ENCODE measurements at places on chromosomes 3 and 15.

DNA sequence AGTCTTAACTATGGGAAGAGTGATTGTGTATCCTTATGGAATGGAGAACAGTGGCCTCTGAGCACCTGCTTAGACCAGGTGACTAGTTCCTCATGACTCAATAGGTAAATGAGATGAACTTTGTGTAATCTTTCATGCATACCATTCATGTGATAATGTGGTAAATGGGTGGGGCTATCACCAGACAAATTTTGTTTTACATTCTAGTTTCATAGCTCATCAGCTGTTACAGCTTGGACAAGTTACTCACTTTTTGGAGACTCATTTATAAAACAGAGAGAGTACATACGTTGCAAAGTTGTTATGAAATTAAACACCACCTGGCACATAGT, 103.7 kb upstream of the TGFBR2 start:
- no peak for DNase-seq

DNA sequence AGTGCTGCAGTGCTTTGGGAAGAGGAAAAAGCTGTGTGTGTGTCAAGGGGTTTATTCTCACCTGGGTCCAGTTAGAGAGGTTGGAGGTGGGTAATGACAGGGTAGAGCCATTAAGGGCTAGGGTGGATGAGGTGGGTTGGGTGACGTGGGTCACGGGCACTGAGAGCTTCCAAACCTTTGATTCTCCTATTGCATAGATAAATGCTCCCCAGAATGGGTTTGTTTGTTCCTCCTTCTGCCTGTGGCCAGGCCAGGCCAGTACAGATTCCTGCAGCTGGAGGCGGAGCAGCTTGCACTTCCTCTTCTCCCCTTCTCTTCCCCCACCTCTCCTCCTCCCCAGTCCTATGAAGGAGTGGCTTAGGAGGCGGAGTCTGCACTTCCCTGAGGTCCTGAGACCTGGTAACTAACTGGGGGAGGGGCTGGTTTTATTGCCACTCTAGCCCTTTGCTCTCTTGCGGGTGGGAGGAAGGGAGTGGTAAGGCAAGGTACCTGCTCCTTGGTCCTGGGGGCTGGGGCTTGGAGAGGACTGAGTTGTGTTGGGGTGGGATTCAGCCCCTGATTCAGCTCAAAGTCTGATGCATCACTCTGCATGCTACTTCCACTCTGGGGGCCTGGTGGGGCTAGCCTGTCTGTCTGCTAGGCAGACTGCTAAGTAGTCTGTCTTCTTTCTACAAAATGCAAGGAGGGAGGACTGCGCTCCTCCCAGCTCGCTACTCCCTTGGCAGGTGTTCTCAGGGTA, 3.5 kb downstream of the SPINT1 start:
- no peak for DNase-seq

- DNase-seq = no peak
These were observed 134.1 kb upstream of the MEF2A start for GRCh38 chr15:99431661-99432091.

GRCh38 chr15:31317421-31318327, 9.0 kb upstream of the KLF13 start:
- no peak for DNase-seq

GRCh38 chr3:62052331-62052730, 321.0 kb downstream of the FEZF2 start:
- DNase-seq = no peak

GRCh38 chr3:9949115-9949514, 3.1 kb downstream of the PRRT3 start:
- DNase-seq = no peak

DNA sequence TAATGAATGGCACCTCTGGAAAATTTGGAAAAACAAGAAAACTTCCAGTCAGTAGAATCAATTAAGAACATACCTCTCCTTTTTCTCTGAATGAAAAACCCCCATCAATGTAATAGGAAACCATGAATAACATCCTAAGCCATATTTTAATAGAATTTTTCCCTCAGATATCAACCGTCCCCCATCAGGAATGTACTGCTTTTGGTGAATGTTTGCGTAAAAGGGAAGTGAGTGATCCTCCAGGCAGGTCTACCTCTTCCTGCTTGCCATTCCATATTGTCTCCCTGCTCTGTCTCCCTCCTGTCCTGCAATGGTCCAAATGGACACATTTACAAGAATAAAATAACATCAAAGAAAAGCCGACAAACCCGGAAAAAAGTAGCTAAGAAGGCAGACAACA, 30.8 kb downstream of the LAMP3 start:
- DNase-seq = no peak

DNA sequence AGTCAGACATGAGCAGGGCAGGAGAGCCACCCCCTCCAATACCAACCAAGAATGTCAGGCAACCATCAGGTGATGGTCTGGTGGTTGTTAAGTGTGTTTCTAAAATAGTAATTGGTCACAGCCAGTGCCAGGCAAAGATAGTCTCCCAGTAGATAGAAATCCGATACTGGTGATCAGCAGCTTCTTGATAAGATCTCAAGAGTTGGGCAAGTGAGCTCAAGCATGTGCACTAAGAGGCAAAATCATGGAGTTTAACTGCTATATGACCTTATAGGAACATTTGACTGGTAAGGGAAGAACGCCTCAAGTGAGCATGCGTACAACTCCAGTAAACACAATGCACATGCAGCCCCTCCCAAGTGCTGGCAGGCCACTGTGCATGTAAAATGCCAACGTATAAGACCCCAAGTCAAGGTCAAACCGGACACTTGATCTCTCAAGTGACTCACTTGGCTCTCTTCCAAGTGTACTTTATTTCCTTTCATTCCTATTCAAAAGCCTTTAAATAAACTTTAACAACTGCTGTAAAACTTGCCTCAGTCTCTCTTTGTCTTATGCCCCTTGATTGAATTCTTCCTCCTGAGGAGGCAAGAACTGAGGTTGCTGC, 36.0 kb upstream of the CBLB start:
- no peak for DNase-seq

DNA sequence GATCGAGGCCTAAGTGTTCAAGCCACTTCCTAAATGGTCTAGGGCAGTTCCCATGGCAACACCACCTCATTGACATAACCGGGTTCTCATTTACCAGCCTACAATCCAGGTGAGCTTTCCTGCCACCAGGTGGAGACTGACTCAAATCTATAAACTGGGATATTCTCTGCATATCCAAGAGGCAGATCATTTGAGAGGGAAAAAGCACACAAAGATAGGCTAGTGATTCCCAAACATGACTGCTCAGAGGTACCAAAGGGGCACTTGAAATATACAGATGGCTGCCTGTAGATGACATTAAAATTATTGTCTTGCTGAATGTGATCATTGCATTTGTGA, 141.3 kb upstream of the PROK2 start:
- DNase-seq = no peak

DNA sequence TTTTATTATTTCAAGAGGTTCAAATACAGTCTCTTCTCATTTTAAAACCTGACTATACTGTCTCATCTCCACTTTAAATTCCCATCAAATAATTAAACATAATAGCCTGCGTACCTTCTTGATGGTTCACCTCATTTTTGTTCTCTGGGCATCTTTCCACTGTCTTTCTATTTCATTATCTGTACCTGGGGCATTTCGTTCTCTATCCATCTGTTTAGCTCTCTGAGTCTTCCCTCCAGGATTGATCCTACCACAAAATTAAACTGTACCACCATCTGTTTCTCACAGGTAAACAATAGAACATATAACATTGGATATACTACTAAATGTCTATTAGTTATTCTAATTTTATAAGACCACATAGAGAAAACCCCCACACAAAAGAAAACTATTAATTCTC, 1331.4 kb downstream of the NSUN3 start:
- no peak for DNase-seq

DNA sequence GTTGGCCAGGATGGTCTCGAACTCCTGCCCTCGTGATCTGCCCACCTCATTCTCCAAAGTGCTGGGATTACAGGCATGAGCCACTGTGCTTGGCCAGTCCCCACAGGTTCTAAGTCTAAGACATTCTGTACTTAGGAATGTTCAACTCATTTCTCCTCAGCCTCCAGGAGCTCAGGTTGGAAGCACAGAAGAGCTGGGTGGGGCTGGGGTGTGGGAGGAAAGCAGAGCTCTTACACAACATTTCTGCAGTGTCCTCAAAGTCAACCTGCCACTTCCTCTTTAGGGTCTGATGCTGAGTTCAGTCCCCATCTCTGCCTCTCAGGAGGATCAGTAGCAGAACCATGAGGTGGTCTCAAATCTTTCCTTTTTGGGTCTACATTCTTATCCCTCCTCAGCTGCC, 75.5 kb downstream of the MRPL46 start:
- DNase-seq = no peak

DNA sequence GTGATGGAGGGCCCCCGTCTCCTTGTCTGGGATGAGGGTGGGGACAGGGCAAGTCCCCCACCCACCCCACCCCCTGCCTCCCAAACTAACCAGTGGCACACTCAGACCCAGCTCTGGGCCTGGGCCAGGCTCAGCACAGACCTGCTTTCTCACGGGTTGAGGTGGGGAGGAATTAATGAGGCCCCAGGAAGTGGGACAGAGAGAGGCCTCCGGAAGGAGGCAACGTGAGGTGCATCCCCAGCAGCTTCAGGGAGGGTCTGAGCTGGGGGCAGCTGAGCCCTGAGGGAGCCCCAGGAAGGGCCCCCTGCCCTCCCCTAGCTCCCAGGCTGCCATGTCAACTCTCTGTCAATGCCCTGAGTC, 15.0 kb upstream of the GNAI2 start:
- DNase-seq = no peak

DNA sequence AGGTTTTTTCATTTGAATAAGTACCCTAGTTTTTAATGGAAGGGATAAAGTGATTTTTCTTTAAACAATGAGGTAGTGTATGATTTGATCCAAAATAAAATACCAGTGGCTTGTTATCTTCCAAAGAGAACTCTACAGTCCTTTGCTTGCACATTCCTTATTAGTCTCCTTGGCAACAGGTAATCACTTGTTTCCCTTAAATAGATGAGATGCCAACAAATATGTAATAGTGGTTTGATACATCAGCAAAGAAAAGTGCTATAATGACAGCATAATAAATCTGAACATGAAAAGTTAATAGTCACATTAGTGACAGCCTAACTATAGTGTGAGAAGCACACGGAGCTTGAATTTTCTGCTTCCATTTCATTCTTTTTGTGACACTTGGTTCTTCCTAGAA, 360.2 kb downstream of the ZNF385D start:
- DNase-seq = peak; percentile 16

DNA sequence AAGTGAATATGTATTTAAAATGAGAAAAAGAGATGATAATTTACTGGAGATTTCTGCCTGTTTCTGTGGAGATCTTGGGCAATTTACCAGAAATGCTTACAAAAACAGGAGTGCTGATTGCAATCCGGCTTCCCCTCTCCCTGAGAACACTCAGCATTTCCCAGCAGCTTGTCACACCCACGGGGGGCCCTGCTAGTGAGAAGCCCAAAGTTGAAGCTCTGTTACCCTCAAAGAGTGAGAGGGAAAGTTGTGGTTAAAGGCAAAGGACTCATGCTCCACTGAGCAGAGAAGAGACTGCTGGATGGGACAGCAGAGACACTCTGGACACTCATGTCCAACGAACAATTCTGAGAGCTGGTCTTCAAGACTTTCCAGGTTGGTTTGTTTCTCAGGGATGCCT, 2.9 kb downstream of the MCTP2 start:
- no peak for DNase-seq

DNA sequence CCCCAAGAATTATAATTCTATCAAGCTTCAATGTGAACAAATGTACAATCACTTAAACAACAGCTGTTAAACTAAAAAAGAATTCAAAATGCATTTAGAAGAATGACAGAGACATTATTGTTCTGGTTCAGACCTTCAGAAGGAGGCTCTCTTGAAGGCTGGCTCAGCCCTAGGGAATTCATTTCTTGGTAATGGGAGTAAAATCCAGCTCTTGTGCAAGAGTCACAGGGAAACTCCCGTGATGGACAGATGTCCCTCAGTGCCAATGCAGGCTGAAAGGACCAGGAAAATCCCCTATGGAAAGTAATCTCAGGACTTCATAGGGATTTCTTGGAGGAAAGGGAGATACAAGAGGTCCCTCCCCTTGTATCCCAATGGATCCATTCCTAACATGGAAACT, 149.9 kb upstream of the STT3B start:
- no peak for DNase-seq
